ENCODE measurements at places on chromosomes 16 and 17.

GRCh38 chr17:67111327-67111726, 67.0 kb downstream of the CACNG1 start:
- DNase-seq = no peak

- DNase-seq = no peak
These were observed 1144.4 kb upstream of the GOT2 start for GRCh38 chr16:59878479-59878878.

- DNase-seq = no peak
These were observed 33.2 kb downstream of the MAP2K6 start for GRCh38 chr17:69447726-69448125.

DNA sequence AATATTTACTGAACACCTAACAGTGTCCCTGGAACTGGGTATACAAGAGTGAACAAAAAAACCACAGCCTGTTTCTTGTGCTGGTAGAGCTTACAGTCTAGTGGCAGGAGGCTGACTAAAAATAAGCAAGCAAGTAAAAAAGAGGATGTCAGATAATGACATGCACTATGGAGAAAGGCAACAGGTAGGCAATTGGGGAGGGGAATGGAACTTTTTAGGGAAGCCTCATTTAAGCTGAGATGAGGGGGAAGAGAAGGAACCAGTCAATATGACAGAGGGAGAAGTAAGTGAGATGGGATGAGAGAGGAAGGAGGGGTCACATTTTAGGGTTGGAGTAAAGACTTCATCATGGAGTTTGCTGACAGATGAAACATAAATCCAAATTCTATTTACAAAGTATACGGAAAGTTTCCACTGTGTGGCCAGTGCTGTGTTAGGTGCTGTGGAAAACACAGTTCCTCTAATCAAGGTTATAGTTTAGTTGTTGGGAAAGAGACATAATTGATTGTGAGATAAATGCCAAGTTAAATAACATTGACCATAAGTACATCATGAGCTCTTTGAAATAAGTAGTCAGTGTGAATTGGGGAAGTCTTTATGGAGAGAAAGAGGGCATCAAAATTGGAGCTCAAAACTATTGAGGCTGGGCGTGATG, 251.4 kb downstream of the FTO start:
- DNase-seq = peak; percentile 32

DNA sequence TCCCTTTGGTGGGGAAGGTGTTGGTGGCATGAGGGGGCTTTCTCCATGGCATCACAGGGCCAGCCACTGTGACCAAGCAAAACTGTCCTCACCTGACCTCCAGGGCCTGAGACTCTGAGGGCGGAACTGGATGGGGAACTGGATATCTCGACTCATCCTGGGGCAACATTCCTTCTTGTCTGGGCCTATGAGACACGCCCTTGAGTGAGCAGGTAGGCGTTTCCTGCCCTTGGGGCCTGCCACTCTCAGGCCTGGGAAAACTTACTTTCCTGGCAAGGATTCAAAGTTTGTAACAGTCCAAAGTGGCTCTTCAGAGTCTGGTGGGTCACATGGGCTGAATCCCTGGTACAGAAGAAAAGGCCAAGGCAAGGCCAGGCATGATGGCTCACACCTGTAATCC, 9.6 kb downstream of the MT1X start:
- DNase-seq = no peak

- peak; percentile 78 for DNase-seq
These were observed 7.9 kb upstream of the BAHCC1 start for GRCh38 chr17:81387100-81388090.

GRCh38 chr17:15361151-15361550, 19.8 kb upstream of the TEKT3 start:
- no peak for DNase-seq

GRCh38 chr16:21708533-21709115, 44.9 kb downstream of the OTOA start:
- DNase-seq = peak; percentile 71

- DNase-seq = peak; percentile 54
These were observed 18.2 kb upstream of the ERN1 start for GRCh38 chr17:64148017-64148631.

- no peak for DNase-seq
These were observed 53.1 kb downstream of the PRMT7 start for GRCh38 chr16:68363658-68364521.

GRCh38 chr16:72206299-72206698, 34.3 kb upstream of the PMFBP1 start:
- no peak for DNase-seq

- peak; percentile 73 for DNase-seq
These were observed 49.2 kb upstream of the CBFA2T3 start for GRCh38 chr16:89026121-89026612.

Measured in NB4 (cell line).